Natural killer cell treated with Interleukin-12 subunit alpha and Interleukin-12 subunit beta and Interleukin-15 and Interleukin-18, amount 100 ng/mL, for 72 hours (primary cell): ENCODE measurements at places on chromosomes 3 and 15.

GRCh38 chr15:52481915-52482314 is 46.8 kb downstream of the MYO5A start:
- peak overlapping the region; percentile 77 for H3K27ac ChIP-seq
- no peaks in the 10 kb centered on the region for H3K27me3 ChIP-seq

GRCh38 chr15:101641129-101641764 is 10.9 kb downstream of the TM2D3 start:
- DNase-seq: peak; percentile 74
- no peaks in the 10 kb centered on the region for H3K27me3 ChIP-seq
- no peak overlapping the region for H3K4me3 ChIP-seq
- H3K36me3 ChIP-seq: peaks cover 27% of the 10 kb centered on the region
- peaks cover 18% of the 10 kb centered on the region for H3K4me1 ChIP-seq

DNA sequence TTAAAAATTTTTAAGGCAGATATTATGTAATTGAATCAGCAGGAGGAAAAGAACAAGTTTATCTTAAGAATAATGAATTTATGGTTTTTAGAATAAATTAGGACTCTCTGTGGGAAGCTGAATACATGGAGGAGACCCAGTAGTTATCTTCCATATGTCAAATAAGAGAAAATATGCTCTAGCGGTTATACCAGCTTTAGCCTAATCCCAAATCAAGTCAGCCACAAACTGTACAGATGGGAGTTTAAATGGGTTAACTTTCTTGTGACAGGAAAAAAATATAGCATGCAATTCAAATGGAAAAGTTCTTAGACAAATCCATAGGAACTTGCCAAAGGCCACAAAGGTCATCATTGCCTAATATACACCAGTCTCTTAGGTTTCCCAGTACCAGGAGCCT is 84.3 kb downstream of the TTBK2 start:
- no peaks in the 10 kb centered on the region for H3K27me3 ChIP-seq
- H3K36me3 ChIP-seq: no peaks in the 10 kb centered on the region
- no peak for DNase-seq
- H3K4me1 ChIP-seq: no peaks in the 10 kb centered on the region

- peaks cover 7% of the 10 kb centered on the region for H3K27me3 ChIP-seq
- no peak for DNase-seq
- no peaks in the 10 kb centered on the region for H3K4me1 ChIP-seq
- no peak overlapping the region for H3K27ac ChIP-seq
- no peaks in the 10 kb centered on the region for H3K36me3 ChIP-seq
- H3K4me3 ChIP-seq: no peak overlapping the region
Observed at GRCh38 chr3:40201770-40202169, 107.7 kb upstream of the EIF1B start.

GRCh38 chr15:101022306-101022705 is 103.1 kb downstream of the LRRK1 start:
- H3K4me3 ChIP-seq: no peak overlapping the region
- H3K27ac ChIP-seq: no peak overlapping the region
- no peaks in the 10 kb centered on the region for H3K4me1 ChIP-seq
- no peak for DNase-seq
- H3K36me3 ChIP-seq: no peaks in the 10 kb centered on the region
- peaks cover 2% of the 10 kb centered on the region for H3K27me3 ChIP-seq
